ENCODE measurements at places on chromosomes 12 and 14.

DNA sequence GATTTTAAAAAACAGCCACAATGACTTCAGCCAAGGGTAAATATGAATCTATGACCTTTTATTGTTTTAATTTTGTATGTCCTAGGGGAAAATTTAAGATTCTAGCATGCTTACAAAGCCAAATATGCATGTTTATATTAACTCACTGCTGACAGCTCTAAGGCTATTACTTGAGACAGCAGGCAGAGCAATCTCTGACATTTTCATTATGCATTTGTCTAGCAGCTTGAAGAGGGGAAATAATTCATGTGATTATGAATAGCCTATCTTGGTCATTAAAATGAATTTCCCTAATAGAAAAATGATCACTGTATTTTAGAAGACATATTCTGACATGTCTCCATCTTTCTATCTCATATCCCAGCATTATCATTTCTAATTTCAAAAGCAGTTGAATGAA, 46.6 kb upstream of the HELB start:
- no peak for DNase-seq

GRCh38 chr12:54161481-54162437, 27.0 kb downstream of the SMUG1 start:
- no peak for DNase-seq

DNA sequence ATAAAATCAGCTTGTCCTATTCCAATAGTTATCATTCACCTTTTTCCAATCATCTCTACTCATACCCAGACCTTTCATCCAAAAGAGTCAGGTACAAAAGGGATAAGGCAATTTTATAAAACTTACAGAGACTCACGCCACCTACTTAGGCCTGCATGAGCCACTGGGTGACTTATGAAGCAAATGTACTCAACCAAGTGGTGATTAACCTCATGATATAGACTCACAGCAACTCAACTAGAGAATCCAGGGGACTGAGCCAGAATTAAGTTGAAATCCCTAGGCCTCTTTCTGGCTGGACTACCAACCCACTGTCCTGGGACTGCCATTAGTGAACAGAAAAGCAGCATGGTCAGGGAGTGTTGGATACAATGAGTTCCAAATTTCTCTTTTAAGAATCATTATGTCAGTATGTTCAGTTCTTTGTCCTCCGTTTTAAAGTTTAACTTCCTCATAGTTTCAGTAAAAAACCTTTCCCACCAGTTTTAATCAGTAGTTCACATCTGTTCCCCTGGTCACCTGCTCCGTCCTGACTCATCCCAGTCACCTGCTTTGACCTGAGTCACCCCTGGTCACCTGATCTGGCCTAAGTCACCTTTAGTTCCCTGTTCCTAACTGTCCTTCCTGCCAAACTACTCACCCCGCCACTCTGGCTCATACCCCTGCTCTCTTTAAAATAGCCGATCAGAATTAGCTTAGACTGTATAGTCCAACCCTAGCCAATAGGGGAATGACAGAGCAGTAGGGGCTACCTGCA, 36.8 kb downstream of the SPTSSA start:
- no peak for DNase-seq

DNA sequence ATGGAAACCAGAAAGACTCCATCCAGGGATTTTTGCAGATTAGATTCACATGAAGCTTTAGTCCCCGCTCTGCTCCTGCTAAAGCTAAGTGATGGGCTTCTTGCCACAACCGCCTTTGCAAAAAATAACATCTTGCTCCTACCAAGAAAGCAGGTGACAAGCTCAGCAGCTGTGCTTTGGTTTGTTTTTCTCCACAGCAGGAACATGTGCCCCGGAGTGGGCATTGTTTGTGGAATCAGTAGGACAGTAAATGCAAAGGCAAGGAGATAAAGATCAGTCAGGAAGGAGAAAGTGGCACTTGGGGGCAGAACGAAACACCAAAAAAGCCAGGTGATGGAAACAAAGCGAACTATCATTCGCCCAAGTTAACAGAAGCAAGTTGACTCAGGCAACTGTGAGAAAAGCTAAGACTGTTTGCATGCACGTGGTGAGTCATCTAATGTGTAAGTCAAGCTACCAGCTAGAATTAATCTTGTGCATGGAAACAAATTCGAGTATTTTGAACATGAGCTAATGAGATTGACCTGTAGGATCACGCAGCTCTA, 165.5 kb upstream of the PLXNC1 start:
- DNase-seq, result no peak

- no peak for DNase-seq
Observed at GRCh38 chr14:30907659-30908057, 33.3 kb downstream of the COCH start.

DNA sequence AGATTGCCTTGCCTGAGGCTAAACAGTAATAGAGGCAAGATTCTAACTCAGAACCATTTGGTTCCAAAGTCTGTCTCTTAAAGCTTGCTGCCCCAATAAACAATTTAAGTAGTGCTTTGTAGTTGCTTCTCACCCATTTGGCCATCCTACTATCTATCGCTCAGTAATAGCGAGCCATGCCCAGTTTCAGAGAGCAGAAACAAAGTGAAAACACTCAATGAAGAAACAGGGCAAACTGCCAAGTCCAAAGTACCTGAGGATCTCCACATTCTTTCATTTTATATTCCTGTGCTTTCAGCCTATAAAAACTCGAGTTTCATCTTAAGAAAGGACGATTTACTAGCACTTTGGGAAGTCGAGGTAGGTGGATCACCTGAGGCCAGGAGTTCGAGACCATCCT, 103.3 kb upstream of the BBS10 start:
- DNase-seq, result no peak

Data from cortex of kidney (tissue), 1 donor.